Umbilical cord (tissue), 2 donors: ENCODE measurements at places on chromosomes 7 and 10.
A peak's percentile ranks its signal among the peaks of the same experiment; 100 is the strongest.

DNA sequence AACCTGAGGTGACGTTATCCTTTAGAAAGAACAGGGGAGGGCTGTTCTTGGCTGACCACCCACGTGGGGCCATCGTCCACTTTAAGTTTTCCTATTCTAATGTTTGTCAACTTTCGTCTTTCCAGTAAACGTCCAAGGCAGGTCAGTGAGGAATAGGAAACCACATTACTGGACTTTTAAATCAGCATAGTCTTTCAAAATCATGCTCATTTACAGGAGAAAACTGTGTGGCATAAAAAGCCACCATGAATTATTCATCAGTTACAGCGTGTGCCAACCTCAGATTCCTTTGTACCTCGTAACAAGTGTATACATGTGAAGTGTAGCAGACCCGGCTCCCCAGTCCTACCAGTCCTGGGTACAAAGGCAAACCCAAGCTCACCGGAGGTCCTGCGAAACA lies 25.1 kb upstream of the ABLIM1 start:
- DNase-seq, result peak; percentile 13

GRCh38 chr7:78924581-78924980 lies 528.9 kb downstream of the MAGI2 start:
- DNase-seq, result peak; percentile 4

DNA sequence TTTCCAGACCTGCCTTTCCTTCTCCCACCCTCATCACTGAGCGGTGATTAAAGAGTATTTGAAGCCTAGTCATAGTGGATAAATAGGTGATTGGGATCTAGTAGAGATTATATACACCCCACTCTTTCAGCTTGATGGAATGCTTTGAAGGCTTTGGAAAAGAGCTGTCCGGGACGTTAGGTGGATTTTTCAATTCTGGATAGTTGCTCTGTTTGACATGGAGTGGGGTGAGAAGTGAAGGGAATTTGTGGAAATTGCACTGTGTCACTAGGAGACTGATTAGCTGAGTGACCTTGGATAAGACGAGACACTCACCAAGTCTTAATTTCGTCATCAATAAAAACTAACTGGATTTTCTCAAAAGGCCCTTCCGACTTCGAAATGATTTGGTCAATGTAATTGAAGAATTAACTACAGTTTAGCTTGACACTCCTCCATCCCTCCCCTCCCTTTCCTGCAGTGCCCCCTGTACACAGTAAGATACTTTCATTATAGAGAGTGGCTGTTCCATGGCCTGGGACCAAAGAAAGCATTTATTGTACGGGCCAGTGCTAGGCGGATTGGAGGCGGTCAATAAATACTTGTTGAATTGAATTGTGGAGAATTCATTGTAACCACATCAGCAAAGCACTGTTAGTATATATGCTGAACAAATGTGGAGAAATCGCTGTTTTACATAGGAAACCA lies 962 bp downstream of the ZKSCAN1 start:
- DNase-seq, result no peak

- DNase-seq, result no peak
Observed at GRCh38 chr7:9761224-9761623, 1212.4 kb upstream of the PHF14 start.

- no peak for DNase-seq
Observed at GRCh38 chr7:140061607-140061930, 1.2 kb downstream of the PARP12 start.

GRCh38 chr7:142808802-142809583 lies 38.2 kb downstream of the PRSS2 start:
- no peak for DNase-seq

GRCh38 chr10:12042409-12042796 lies 206 bp downstream of the UPF2 start:
- peak; percentile 65 for DNase-seq

GRCh38 chr7:155457544-155458110 lies 302 bp upstream of the EN2 start:
- no peak for DNase-seq

DNA sequence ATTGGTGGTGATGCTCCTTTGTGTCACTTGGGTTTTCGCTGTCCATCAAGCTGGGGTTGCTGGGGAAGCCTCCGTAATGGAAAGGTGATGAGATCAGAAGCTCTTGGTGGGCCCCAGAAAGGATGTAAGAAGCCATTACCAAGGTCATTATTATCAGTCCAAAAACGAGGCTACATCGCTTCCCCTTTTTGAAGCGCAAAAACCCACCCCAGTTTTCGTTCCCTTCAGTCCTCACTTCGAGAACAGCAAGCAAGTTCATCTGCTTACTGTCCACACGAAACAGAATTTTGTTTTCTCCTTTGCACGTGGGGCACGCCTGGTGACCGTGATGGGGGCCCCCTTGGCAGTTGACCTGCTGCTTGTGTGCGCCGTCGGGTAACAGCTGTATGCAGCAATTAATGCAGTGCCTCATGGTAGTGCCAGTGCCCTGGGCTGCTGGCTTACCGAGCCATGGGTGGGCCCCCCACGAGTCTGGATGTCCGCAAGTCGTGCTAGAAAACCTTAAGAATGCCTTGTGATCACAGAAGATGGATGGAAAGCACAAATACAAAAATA lies 47.5 kb downstream of the CHST15 start:
- DNase-seq, result no peak
